ENCODE measurements at places on chromosomes 5 and 9.
A peak's percentile ranks its signal among the peaks of the same experiment; 100 is the strongest.

GRCh38 chr5:94184870-94185269 lies 433.5 kb downstream of the KIAA0825 start:
- no peak for DNase-seq

- DNase-seq = no peak
Measured at GRCh38 chr9:15743512-15743911, 190.7 kb downstream of the CCDC171 start.

DNA sequence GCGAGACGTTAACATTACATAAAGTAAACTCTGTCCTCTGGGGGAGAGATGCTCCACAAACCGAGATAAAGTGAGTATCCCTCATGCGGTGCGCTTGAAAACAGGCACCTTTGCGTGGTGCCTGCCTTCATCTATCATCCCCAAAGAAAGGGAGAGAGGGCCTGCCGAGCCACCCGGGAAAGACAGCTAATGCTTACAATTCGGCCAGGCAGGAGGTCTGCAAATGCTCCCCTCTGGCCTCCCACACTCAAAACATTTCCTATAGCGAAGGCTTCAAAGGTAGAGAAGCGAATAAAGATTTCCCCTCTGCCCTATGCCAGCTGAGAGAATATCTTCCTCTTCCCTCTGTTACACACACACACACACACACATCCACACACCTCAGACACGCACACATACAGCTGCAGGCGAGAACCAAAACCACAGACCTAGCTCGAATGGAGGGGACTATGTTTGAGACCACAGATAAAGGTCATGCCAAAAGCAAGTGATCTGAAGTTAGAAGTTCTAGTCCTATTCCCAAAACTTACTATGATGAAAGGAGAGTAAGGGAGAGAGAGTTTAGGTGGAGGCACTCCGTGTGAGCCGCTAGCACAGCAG lies 132.8 kb downstream of the CRB2 start:
- DNase-seq = no peak

GRCh38 chr5:83482961-83483360 lies 11.4 kb downstream of the VCAN start:
- no peak for DNase-seq

DNA sequence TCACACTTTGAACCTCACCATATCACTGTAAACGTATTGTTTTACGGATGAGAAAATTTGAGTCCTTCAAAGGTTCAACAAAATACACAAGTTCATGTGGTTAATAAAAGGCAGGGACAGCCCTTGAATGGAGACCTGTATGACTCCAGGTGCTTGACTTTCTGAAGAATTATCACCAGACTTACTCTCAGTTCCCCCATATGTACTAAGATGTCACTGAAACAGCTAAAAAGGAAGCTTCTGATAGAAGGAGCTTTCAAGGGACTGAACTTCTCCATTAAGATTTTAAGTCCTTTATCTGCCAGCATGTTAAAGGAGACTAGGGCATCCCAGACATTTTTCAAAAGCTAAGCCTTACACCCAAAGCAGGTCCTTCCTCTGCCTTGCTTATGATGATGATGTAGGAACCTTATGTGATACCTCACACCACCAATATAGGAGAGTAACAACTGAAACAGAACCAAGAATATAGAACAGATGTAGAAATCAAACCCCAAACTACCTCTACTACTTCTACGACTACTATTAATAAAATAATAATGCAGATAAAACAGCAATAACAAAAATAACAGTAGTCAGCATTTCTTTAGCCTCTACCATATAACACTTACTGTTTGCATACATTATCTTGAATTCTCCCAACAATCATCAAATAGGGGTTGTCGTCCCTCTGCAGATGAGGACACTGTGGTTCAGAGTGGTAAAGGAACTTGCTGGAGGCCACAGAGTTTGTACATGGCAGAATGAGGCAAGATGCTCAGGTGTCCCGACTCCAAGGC lies 273.9 kb downstream of the ELAVL2 start:
- no peak for DNase-seq

DNA sequence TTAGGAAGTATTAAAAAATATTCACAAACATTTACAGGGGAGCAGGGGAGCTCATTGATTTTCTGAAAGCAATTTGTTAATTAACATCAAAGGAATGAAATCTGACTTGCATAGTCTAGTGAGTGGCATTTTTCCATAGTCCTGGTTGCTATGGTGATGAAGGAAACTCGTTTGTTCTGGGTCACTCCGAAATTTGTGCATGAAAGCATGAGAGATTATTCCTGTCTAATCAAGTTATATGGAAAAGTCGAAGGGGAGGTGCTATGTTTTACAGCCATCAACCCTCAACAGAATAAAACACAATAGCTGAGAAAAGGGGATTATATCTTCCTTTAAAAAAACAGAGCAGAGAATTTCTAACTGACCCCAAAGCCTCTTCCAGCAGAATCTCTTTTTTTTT lies 1495.7 kb upstream of the WWC1 start:
- no peak for DNase-seq

- no peak for DNase-seq
Measured at GRCh38 chr9:79026316-79026715, 545.4 kb upstream of the TLE4 start.

DNA sequence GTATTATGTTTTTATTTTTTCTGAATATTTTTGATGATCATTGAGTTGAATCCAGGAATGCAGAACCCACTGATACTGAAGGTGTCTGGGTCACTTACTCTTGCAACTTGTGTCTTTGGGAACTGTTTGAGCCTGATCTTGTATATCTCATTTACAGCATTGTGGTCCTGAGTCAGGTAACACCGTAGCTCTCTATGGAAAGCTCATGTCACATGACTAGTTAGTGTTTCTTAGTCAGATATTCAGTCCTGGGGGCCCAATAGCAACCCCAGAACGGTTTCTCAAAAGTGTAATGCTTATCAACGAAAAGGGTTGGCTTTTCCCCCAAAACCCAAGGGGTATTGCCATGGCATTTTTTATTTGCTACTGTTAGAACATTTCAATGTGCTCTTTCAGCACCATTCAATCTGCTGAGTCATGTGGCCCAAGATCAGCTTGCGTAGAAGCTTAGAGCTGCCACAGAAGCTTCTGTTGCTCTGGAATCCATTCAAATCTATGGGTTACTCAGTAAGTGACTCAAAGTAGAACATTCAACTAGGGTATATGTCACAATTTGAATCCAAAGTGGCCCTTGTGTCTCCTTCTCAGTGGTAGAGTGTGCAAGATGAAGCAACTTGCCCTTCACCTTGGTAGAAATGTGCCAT lies 12.1 kb upstream of the PTAR1 start:
- no peak for DNase-seq

GRCh38 chr5:137215261-137215660 lies 283.9 kb downstream of the SPOCK1 start:
- DNase-seq = no peak

GRCh38 chr9:133842174-133842573 lies 104.0 kb upstream of the SARDH start:
- DNase-seq = peak; percentile 61

DNA sequence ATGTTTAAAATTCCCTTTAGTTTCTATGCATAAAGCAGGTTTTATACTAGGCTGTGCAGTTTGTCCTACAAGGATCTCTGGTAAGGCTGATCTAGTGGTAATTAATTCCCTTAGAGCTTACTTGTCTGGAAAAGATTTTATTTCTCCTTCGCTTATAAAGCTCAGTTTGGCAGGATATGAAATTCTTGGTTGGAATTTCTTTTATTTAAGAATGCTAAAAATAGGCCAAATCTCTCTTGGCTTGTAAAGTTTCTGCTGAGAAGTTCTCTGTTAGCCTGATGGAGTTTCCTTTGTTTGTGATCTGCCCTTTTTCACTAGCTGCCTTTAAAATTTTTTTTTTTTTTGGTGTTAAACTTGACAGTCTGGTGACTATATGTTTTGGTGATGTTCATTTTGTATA lies 237.1 kb upstream of the TLE4 start:
- no peak for DNase-seq

GRCh38 chr5:124519396-124519795 lies 227.0 kb downstream of the ZNF608 start:
- no peak for DNase-seq

GRCh38 chr5:102818934-102819333 lies 63.8 kb downstream of the PAM start:
- DNase-seq = no peak

- DNase-seq = no peak
Measured at GRCh38 chr5:175687231-175687701, 29.4 kb downstream of the HRH2 start.

DNA sequence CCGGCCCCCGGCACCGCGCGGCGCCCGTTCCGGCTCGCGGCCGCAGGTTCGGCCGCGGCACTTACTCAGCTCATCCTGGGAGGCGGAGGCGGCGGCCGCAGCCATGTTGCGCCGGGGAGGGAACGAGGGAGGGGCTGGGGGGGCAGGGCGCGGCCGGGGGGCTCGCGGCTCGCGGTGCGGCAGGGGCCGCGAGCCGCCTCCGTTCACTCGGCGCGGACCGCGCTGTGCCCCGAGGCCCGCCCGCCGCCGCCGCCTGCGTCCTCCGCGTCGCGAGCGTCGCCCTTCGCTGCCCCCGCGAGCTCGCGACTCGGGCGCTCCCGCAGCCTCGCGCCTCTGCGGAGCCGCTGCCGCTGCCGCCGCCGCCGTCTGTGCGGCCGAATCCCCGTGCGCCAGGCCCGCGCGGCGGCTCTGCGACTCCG lies 735 bp downstream of the ECPAS start:
- no peak for DNase-seq

DNA sequence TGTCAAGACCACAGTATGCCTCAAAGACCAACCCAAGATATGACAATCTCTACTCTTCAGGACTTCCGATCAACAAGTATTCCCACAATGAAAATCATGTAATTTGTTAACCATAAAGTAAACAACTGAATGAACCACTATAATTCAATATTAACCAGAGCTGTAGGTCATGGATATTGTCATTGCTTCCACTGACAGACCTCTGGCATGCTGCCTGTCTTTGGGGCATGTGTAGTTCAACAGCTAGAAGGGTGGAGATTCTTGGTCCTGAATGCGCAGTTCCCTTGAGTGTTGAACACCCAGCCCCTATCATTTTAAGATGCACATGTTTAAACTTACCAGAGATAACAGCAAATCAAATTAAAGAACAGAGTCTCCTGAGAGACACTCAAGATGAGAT lies 283.0 kb downstream of the CEMIP2 start:
- no peak for DNase-seq

DNA sequence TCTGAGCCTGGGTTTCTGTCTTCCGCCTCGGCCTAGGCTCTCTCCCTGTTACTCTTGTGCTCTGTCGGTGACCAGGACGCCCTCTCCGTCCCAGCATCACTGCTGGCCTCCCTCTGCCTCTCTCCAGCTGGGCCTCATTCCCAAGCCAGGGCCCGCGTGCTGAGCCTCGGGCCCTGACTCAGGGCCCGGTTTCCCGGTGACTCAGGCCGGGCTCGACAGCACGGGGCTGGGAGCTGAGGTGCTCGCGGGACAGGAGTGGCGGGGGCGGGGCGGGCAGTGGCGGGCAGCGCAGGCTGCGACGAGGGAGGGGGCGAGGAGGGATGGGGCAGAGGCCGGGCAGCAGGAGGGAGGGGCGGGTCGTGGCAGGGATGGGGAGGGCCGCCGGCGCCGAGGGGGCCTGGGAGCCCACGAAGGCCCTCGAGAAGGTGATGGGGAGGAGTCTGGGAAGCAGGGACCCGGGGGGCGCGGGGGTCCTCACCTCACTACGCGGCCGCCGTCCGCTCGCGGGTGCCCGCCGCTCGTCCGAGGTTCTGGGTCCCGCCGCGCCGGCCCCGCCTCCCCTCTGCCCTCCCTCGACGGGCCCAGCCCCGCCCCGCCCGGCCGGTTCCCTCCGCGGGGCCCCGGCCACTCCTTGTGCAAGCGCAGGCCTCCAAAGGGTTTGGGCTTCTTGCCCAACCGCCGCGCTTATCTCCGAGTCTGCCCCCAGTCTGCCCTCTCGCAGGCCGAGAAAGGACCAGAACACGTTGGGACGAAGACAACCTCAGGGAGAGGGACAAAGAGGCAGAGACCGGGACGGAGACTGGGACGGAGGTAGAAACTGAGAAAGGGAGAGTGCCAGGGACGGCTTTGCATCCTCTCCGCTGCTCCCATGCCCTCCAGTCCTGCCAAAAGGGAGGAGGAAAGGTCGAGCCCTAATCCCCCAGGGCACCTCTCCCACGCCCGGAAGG lies at the start of gene ARAP3:
Gene ARAP3 (minus strand): TSS at position 536 of the 947 bp plus-strand sequence. CDS start 1,744 bp downstream, outside the sequence.
- no peak for DNase-seq

DNA sequence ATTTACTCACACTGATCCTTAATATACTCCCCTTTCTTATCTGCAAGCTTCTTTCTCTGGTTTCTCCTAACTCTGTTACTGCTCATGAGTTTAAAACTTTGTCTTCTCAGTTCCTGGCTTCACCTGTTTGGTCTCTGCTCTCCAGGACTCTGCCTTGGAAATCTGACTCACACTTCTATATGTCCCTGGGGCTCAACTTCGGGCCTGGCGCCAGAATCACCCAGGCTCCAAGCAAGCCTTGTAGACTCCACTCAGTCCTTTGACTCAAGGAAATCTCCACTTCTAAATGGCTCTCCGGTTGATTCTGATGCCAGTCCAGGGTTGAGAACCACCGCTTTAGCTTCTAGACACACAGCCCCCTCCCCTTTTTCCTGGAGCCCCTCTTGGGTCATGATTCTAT lies 57.8 kb downstream of the TMC1 start:
- no peak for DNase-seq

DNA sequence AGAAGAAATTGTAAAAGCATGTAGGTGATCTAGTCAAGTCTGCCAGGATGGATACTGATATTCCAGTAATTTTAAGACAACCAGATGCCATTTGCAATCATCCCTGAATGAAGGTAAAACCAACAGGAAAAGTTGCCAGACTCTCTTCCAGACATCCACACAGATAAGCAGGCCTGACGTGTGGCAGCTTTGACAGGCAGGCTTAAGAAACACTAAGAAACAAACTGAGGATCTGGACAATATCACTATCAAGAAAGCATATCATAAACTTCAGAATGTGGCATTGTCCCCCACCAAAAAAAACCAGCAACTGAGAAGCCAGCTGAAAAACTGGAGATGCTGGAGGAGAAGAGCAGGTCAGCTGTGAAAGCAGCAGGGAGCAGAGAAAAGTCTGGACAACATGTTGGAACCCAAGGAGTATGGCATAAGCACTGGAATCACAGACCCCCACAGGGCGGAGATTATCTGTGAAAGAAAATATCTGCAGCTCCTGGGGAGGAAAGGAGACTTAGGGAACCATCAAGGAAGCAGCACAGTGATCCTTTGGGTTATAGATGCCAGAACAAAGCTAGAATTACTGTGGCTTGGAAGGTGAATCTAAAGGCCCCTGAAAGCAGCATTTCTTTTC lies 307.0 kb downstream of the CWC27 start:
- DNase-seq = no peak

GRCh38 chr9:109286571-109286977 lies 34.3 kb downstream of the EPB41L4B start:
- DNase-seq = peak; percentile 59

DNA sequence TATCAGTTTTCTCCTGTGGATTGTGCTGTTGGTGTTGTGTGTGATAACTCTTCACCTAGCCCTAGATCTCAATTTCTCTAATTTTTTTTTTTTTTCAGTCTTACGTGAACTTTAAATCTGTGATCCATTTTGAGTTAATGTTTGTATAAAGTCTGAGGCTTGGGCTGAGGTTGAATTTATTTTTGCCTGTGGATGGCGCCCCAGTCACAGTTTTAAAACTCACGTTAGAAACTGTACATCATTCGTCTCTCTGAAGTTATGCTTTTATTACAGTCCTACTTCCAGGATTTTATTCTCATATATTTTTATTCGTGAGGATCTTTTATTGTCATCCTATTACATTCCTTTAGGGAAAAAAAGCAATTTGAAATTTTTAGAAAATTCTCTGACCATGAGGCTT lies 103.1 kb downstream of the EHMT1 start:
- no peak for DNase-seq

- no peak for DNase-seq
Measured at GRCh38 chr9:88182501-88182900, 44.2 kb upstream of the SPATA31C2 start.

Measured in NCI-H2029 treated with DMSO at 0.1 percent for 48 hours (cell line).